ENCODE measurements at places on chromosomes 5 and 9.

DNA sequence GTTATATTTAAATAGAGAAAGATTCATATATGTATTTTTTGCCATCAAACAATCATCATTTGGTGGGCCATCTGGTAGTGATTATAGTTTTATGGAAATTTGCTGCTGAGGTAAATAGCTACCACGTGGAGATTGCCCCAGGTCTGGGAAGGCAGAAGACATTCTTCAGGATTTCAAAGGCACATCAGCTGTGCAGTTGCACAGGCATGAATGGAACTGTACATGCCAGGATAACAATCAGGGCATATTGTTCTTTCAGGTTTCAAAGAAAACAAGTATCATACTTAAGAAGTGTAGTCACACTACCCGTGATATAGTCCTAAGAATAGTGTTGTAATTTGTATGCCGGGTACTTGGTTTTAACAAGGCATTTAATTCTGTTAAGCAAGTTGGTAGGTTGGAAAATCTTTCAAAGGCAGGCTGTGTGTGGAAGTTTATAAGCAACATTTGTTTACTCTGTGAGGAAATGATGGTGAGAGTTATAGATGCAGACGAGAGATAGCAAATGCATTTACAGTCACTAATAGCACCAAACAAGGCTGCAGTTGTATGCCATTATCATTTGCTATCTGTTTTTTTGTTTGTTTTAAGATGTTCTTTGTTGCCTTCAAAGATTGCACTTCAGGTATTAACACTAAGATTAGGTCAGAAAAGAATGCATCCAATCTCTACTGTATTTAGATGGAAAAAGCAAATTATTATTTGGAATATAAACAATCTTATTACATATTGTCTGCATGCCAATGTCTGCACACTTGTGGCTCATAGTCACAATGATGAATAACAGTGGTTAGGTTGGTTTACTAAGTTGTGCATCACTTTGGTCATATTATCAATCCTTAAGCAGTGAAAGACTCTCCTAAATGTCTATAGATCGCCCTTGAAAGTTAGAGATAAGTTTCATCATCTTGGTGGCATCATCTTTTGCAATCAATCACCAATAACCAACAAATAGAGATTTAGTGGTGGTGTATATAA is 55.3 kb downstream of the RPS23 start:
- no peak for DNase-seq

DNA sequence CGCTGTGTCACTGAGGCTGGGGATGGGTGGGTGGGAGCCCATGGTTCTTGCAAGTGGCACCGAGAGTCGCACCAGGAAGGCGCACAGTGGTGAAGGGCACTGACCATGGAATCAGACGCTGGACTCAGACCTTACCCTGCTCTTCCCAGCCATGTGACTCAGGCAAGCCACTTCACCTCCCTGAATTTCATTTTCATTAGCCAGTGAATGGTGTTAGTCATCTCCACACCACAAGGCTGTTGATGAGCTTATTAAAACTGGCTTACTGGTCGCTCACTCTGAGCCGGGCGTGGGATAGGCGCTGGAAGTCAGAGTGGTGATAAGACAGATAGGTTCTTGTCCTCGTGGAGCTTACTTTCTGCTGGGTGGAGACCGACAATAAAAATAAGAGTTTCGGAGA is 25.1 kb downstream of the FGF18 start:
- no peak for DNase-seq

- DNase-seq: no peak
Measured at GRCh38 chr9:70409800-70410199, 4.7 kb downstream of the KLF9 start.

DNA sequence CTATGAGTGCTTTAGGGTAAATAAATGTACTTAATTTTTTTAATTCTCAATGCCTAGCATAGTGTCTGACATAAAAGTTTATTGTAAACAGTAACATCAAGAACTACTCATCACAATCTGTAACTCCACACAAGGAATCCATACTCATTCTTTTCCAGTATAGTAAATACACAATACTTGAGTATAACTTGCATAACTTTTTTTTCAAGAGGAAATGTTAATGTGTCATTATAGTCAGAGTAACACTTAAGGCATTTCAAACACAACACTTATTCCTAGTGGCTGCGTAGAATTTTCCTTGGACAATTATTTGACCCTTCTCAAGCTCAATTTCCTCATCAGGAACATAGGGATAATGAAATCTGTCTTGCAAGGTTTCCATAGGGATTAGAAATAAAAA is 584.3 kb downstream of the CAAP1 start:
- DNase-seq: no peak

- no peak for DNase-seq
Measured at GRCh38 chr5:45399041-45399440, 297.1 kb downstream of the HCN1 start.

DNA sequence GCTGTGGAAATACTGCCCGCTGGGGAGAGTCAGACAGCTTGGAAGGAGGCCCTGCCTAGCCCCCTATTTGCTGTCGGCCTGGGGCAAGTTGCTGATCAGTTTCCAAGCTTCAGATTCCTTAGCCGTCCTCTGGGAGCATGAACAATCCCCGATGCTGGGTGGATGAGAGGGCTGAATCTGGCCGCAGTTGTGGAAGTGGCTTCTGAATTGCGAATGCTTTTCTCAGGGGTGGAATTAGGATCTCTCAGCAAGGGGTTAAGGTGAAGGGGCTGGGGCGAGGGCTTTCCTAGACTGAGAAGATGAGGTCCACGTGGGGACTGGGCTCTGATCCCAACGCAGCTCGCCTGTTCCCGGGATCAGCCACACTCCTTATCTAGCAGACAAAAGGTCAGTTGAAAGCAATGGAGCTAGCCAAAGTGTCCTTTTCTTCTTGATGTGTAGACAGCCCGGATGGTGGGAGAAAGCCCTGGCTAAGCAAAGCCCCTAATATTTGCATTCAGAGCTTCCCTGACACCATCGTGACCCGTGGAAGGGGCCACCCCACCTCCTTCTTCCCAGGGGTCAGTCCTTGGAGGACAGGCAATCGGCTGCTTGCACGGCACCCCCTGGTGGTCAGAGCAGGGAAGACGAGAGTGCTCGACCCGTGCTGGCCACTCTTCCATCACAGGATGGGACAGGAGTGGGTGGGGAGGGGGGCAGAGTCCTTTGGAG is 54.9 kb downstream of the COL15A1 start:
- DNase-seq: peak; percentile 63

- no peak for DNase-seq
Measured at GRCh38 chr9:20289423-20290010, 332.8 kb downstream of the MLLT3 start.

GRCh38 chr5:5572976-5573797 is 150.7 kb downstream of the ICE1 start:
- no peak for DNase-seq

- DNase-seq: no peak
Measured at GRCh38 chr5:6570530-6570929, 62.3 kb downstream of the NSUN2 start.

DNA sequence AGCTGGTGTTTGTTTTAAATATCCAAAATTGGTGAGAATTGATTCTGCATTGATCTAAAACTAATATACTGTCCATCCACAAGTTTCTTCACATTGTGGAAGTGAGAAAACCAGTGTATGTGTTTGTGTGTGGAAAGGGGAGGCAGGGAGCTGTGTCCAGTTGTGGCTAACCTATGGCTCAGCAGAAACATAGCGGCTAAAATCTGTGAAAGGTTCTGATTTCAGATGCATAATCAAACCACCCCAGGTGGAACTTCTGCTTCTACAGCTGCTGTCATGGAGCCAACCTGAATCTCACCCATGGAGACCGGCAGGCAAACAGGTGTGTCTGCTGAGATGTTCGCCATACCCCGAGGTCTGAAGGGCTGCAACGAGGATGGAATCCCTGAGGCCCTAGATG is at the start of gene TAF11L14:
Gene TAF11L14, plus strand, starts transcription at position 301 of the 400 bp plus-strand sequence.
- no peak for DNase-seq

- no peak for DNase-seq
Measured at GRCh38 chr5:34826347-34826746, 12.6 kb upstream of the TTC23L start.

- no peak for DNase-seq
Measured at GRCh38 chr9:27391040-27391895, 94.3 kb upstream of the EQTN start.

DNA sequence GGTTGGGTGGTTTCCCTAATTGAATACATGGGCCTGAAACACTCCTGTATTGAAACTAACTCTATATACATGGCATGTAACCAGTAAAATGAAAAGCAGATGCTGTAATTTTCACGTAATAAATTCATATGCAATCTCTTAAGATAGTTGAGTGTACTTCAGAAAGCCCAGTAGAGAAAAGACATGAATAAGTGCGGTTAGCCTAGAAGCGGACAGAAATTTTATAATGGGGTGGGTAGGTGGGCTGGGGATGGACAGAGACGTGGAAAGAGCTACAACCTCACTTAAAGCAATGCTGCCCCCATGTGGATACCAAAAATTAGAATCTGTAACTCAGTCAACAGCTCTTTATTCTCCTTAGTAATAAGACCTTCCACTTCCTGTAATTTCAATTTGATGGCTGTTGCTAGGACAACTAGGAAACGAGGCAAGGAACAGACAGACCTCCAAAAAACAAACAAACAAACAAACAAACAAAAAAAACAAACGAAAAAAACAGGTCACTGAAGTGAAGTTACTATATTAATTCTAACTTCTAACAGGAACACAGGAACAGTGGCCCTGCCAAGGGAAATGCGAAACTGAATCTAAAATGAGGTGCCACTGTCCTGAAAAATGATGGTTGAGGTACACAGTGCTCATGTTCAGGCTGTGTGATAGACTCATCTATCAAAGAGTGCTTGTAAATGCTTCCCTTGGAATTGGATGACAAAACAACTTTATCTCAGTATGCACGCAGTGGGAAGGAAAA is 103.4 kb upstream of the GNA14 start:
- no peak for DNase-seq

DNA sequence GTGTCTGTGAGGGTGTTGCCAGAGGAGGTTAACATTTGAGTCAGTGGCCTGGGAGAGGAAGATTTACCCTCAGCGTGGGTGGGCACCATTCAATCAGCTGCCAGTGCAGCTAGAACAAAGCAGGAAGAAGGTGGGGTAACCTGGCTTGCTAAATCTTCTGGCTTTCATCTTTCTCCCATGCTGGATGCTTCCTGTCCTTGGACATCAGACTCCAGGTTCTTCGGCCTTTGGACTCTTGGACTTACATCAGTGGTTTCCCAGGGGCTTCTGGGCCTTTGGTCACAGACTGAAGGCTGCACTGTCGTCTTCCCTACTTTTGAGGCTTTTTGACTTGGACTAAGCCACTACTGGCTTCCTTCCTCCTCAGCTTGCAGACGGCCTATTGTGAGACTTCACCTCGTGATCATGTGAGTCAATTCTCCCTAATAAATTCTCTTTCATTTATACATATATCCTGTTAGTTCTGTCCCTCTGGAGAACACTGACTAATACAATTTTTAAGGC is 38.1 kb downstream of the PBX3 start:
- DNase-seq: peak; percentile 7

DNA sequence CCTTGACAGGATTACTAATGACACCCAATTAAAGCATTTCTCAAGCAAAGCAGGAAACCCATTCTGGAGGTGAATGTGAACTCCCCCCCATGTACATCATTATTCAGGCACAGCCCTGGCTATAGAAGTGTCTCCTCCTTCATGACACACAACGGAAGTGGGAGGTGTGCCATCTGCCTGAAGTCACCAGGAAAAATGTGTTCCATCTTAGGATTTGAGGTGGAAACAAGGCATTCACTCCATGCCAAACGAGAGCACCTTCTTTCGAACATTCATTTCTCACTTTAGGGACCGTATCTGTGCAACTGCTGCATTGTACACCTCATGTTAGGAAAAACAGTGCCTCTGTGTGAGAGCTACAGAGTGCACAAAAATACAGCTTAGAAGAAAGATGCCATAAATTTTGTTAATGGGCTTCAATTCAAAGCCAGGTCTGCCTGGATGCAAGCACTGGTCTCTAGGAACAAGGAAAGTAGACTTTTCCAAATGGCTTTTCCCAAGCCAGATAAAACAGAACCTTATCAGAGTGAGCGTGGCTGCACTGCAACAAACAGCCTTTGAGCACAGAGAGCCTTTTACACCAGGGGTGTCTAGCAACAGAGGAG is 19.4 kb downstream of the GOLM1 start:
- no peak for DNase-seq

DNA sequence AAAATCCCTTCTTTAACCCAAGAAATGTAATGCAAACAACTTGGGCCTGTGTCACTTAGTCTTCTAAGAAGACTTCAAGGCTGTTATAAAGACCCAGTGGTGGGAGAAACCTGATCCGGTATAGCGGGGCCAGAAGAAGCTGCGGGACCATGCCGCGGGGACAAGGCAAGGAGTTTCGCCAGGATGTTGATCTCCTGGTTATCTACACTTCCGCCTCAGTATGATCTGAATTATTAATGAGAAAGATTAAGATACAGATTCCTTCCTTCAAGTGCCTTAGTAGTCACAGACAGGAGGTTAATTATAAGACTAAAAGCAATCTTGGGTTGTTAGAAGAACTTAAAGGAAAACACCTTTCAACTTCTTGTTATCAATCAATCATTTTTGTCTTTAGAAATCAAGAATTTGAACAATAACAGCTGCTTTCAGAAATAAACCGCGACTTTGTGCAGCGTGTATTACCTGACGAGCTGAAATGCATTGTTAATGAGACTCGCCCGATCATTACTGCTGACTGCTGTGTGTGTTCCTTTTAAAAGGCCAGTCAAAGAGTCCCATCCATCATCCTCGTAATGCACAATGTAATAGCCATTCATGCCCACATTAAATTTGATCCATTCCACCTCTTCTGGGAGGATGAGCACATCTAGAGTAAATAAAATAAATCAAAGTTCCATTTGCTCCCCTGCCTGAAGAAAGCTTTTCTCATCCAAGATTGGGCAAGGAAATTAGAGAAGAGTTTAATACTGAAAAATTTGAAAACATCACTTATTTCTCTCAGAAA is 22.2 kb downstream of the ERAP1 start:
- DNase-seq: no peak

DNA sequence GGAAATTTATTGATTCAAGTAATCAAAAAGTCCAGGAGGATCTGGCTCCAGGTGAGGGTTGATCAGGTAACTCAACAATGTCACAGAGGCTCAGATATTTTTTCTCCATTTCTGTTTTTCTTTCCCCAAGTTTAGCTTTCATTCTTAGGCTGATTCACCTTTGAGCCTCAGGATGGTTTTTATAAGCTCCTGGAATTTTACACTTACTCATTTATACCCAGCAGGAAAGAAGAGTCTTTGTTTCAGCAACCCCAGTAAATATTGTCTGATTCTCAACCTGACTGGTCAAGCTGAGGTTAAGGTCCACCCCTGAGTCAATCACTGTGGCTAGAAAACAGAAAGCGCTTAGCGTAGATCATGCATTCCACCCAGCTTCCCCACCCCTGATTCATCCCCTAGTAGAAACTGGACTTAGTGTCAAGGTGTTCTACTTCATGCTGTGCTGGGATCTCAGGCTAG is 500.6 kb downstream of the KIF4B start:
- no peak for DNase-seq
